ENCODE measurements at places on chromosomes 5 and 9. TPM values are rescaled to one million over a fixed set of nuclear protein-coding genes. Genes with fewer than 3 reads are reported as not detected.

DNA sequence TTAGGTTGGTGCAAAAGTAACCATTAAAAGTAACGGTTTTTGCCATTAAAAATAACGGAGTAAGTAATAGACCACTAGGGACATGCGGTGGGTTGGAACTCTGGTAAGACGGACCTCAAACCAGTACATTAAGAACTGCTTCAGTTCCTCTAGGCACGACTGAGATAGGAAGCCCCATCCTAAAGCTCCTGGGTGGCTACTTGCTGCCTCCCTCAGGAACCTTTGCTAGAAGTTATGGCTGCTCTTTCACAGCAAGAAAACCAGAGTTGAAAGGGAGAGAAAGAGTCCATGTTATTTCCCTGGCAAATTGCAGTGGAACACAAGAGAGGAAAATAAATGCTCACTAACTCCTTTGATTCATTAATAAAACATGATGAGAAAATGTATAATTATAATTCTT, 47.6 kb downstream of the MCTP1 start:
- no peak for DNase-seq
- peaks cover 4% of the 10 kb centered on the region for H3K27me3 ChIP-seq
- H3K27ac ChIP-seq: no peak overlapping the region
- H3K4me3 ChIP-seq: no peak overlapping the region

DNA sequence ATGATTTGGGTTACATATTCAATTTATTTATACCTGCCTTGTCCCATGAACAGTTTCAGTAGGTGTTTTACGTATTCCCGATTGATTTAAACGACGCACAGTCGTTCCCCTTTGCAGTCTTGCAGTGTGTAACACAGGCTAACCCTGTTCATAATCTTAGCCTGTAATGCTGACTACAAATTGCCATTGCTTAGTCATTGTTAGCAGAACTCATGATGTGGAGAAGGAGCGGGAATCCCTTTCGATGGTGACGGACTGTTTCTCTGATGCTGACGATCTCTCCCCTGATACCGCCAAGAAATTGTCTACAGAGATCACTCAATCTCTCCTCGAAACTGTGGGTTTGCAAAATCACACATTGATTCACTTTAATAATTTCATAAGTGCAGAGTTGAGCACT, 93.2 kb downstream of the MRPL36 start:
- no peak overlapping the region for H3K4me3 ChIP-seq
- H3K27me3 ChIP-seq: peaks cover 2% of the 10 kb centered on the region
- H3K27ac ChIP-seq: no peak overlapping the region
- no peaks in the 10 kb centered on the region for H3K36me3 ChIP-seq

GRCh38 chr9:130823435-130823834, 11.6 kb upstream of the ABL1 start:
- H3K4me3 ChIP-seq: no peak overlapping the region
- peaks cover 4% of the 10 kb centered on the region for H3K36me3 ChIP-seq
- no peak for DNase-seq
- no peaks in the 10 kb centered on the region for H3K27me3 ChIP-seq

Gene DBH
- total RNA-seq: not detected

Data from activated naive CD4-positive, alpha-beta T cell treated with anti-CD3 and anti-CD28 coated beads for 36 hours (primary cell).